ENCODE measurements at places on chromosomes 11 and 22. TPM values are rescaled to one million over a fixed set of nuclear protein-coding genes. Genes with fewer than 3 reads are reported as not detected.

DNA sequence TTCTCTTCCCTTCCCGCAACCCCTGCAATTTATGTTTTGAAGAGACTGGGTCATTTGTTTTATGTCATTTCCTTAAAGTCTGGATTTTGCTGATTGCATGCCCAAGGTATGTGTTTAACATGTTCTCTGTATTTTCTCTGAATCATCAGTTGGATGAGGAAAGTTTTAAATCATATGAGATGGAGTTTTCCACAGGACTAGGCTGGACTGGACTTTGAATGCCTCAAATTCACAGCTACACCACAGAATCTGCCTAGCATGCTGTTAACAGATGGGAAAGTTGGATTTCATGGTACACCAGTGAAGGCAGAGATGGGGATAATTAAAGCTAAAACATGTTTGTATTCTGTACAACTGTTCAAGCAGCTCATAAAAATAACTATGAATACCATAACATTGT lies 62.6 kb downstream of the CWC15 start:
- no peaks in the 10 kb centered on the region for H3K4me1 ChIP-seq
- no peak for DNase-seq
- H3K4me3 ChIP-seq = no peak overlapping the region

- no peak overlapping the region for H3K27ac ChIP-seq
- peaks cover 2% of the 10 kb centered on the region for H3K4me1 ChIP-seq
- no peak for DNase-seq
- no peaks in the 10 kb centered on the region for H3K36me3 ChIP-seq
These were observed 445.6 kb downstream of the NTM start for GRCh38 chr11:131816051-131816450.

The RNF26 gene
- 20.6 TPM for total RNA-seq

The IL18 gene
- total RNA-seq = not detected

GRCh38 chr11:102983486-102983885 lies 28.0 kb upstream of the MMP13 start:
- no peak for DNase-seq
- H3K4me1 ChIP-seq = no peaks in the 10 kb centered on the region
- no peak overlapping the region for H3K4me3 ChIP-seq
- H3K27me3 ChIP-seq = peaks cover 4% of the 10 kb centered on the region

The TP53I11 gene
- total RNA-seq = 420 TPM

GRCh38 chr22:25061605-25062376 lies 109.3 kb downstream of the KIAA1671 start:
- no peaks in the 10 kb centered on the region for H3K36me3 ChIP-seq
- peaks cover 5% of the 10 kb centered on the region for H3K4me1 ChIP-seq
- no peak overlapping the region for H3K4me3 ChIP-seq
- H3K27ac ChIP-seq = peak overlapping the region; percentile 78

- no peak overlapping the region for H3K4me3 ChIP-seq
- peaks cover 2% of the 10 kb centered on the region for H3K4me1 ChIP-seq
- no peak overlapping the region for H3K27ac ChIP-seq
- no peak for DNase-seq
These were observed 36.5 kb downstream of the CTSC start for GRCh38 chr11:88300888-88301487.

GRCh38 chr22:18950141-18950540 lies 14.0 kb upstream of the PRODH start:
- peaks cover 17% of the 10 kb centered on the region for H3K4me1 ChIP-seq
- H3K27ac ChIP-seq = no peak overlapping the region
- H3K27me3 ChIP-seq = peaks cover 4% of the 10 kb centered on the region
- no peak overlapping the region for H3K4me3 ChIP-seq
- no peaks in the 10 kb centered on the region for H3K36me3 ChIP-seq

The PARVG gene
- total RNA-seq = not detected

The B3GAT1 gene
- 240 TPM for total RNA-seq

GRCh38 chr11:14551380-14551779 lies 31.2 kb upstream of the PSMA1 start:
- no peaks in the 10 kb centered on the region for H3K27me3 ChIP-seq
- no peak for DNase-seq
- no peak overlapping the region for H3K4me3 ChIP-seq

DNA sequence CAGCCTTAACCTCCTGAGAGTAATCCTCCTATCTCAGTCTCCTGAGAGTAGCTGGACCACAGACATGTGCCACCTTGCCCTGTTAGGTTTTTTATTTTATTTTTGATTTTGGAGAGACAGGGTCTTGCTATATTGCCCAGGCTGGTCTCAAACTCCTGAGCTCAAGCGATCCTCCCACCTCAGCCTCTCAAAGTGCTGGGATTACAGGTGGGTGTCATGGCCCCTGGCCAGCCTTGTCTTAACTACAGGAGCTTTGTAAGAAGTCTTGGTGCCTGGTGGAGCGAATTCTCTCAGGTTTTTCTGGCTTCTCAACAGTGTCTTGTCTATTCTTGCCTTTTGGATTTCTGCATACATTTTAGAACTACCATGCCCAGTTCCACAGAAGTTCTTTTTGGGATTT lies 546.4 kb downstream of the TBC1D22A start:
- peaks cover 2% of the 10 kb centered on the region for H3K27me3 ChIP-seq
- H3K4me1 ChIP-seq = no peaks in the 10 kb centered on the region
- no peak overlapping the region for H3K4me3 ChIP-seq
- H3K36me3 ChIP-seq = peaks cover 5% of the 10 kb centered on the region

GRCh38 chr11:107478922-107479321 lies 21.3 kb upstream of the CWF19L2 start:
- no peak overlapping the region for H3K4me3 ChIP-seq
- no peaks in the 10 kb centered on the region for H3K4me1 ChIP-seq
- H3K27ac ChIP-seq = no peak overlapping the region
- no peaks in the 10 kb centered on the region for H3K27me3 ChIP-seq

DNA sequence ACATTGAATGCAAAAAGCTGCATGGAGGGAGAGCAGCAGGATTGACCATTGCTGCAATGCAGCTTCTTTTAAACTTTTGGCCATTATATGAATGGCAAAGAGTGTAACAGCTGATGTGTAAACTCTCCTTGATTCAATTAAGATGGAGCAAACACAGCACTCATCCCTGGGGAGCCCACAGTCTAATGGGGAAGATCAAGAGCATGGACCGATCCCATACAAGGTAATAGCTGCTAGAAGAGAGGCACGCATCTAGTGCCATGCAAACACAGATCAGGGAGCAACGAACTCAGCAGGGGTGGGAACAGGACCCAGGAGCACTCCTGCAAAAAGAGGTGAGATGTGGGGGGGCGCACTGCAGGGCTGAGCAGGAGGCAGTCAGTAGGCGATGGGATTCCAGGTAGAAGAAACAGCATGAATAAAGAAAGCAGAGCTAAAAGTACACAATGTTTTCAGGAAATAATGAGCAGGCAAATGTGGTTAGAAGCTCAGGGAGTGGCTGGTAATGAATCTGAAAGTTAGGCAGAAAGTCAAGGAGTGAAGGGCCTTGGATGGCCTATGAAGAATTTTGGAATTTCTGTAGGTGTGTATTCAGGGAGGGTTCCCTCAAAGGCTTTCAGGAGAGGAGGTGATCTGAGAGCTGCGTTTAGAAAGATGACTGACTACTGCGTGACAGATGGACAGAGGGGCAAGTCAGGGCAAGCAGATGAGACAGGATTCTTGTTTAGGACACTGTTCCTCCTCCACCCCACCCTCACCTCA lies 17.2 kb upstream of the BMAL1 start:
- H3K27me3 ChIP-seq = no peaks in the 10 kb centered on the region
- H3K4me1 ChIP-seq = peaks cover 8% of the 10 kb centered on the region
- H3K36me3 ChIP-seq = no peaks in the 10 kb centered on the region
- DNase-seq = no peak
- H3K4me3 ChIP-seq = peak overlapping the region; percentile 44
- no peak overlapping the region for H3K27ac ChIP-seq

DNA sequence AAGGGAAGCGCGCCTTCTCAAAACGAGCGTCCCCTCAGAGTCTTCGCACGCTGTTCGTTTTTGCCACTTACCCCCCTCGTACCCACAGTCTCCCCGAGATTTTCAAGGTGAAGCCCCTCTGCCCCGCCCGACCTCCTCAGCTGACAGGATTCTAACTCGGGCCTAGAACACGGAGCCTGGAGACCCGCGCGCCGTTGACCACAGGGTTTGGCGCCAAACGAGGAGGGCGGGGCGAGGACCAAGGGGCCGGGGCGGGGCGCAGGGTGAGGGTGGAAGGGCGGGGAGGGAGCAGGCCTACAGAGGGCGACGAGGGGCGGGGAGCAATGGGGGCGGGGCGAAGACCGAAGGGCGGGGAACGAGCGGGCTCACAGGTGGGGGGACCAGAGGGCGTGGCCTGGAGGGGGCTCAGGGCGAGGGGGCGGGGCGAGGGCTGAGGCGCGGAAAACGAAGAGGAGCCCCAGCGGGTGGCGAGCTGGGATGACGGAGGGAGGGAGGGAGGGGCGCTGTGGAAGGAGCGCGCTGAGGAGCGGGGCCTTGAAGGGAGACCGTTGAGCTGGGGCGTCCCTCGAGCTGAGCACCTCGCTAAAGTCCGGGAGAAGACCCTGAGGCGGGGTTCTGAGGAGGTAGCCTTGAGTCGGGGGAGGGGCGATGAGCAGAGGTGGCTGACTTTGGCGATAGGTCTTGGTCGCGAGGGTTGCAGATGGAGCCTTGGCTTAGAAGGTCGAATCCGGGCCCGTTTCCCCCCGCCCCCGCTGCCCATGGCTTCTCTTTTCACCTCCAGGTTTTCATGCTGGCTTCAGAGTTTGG lies at the start of gene DMC1:
Gene DMC1, minus strand, starts transcription at position 212 of the 807 bp plus-strand sequence. CDS start 1,927 bp downstream, outside the sequence.
- H3K36me3 ChIP-seq = no peaks in the 10 kb centered on the region
- DNase-seq = peak; percentile 97
- H3K4me3 ChIP-seq = peak within 1 kb of the TSS; percentile 83
- H3K27me3 ChIP-seq = no peaks in the 10 kb centered on the region
- peaks cover 9% of the 10 kb centered on the region for H3K4me1 ChIP-seq

GRCh38 chr22:27801616-27802345 lies at the start of gene MN1:
TSS of gene MN1 (minus strand) at chr22:27801756. CDS start at chr22:27800543, 1,213 bp downstream.
- peaks cover 17% of the 10 kb centered on the region for H3K27me3 ChIP-seq
- no peaks in the 10 kb centered on the region for H3K36me3 ChIP-seq
- H3K27ac ChIP-seq = no peak within 1 kb of the TSS

The ANO9 gene
- total RNA-seq = 1.8 TPM

GRCh38 chr11:119065369-119065768 lies 2.2 kb upstream of the VPS11 start:
- H3K27ac ChIP-seq = no peak overlapping the region
- peaks cover 3% of the 10 kb centered on the region for H3K4me1 ChIP-seq
- DNase-seq = no peak
- peaks cover 2% of the 10 kb centered on the region for H3K27me3 ChIP-seq

GRCh38 chr11:66189031-66189745 lies 79.3 kb upstream of the RAB1B start:
- DNase-seq = no peak
- H3K27me3 ChIP-seq = peaks cover 2% of the 10 kb centered on the region
- H3K27ac ChIP-seq = no peak overlapping the region
- no peak overlapping the region for H3K4me3 ChIP-seq

GRCh38 chr22:44337678-44338004 lies 24.9 kb upstream of the SHISAL1 start:
- peak; percentile 47 for DNase-seq
- no peak overlapping the region for H3K4me3 ChIP-seq
- H3K36me3 ChIP-seq = no peaks in the 10 kb centered on the region
- peaks cover 13% of the 10 kb centered on the region for H3K4me1 ChIP-seq
- H3K27me3 ChIP-seq = peaks cover 7% of the 10 kb centered on the region

DNA sequence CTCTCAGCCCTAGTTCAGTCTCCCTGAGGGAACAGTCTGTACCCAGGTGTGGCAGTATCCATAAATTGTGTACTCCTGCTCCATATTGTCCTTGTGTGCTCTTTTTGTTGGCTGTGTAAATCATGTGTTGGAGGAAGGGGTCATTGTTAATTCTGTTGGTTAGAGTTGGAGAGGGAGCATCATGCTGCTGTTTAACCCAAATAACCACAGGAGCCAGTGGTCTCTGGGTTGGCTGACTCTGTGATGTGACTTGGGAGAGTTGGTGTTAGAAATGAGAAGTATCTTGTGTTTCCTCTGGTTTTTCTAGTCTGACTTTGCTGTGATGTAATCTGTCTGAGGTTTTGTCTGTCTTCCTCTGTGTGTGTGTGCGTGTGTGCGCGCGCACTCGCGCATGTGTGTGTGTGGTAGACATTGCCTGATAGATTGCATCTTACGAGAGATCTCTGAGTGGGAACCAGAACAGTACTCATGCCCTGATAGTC lies 30.5 kb downstream of the CTNND1 start:
- H3K27ac ChIP-seq = peak overlapping the region; percentile 16
- H3K27me3 ChIP-seq = peaks cover 5% of the 10 kb centered on the region
- H3K4me1 ChIP-seq = peaks cover 24% of the 10 kb centered on the region
- DNase-seq = no peak

DNA sequence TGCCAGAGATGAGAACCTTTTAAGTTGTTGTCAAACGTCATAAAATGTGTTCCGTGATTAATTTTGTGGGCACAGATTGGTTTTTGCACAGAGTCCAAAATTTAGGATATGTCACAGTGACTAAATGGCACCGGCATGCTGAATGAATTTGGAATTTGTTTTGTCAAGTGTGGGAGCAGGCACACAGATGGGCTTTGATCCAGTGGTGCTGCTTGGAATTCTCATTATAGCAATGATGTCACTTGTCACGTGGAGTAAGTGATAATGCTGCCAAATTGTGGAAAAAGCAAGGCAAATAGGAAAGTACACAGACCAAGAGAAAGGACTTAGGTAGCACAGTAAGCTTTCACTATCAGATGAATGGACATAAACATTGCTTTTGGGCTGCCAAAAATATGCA lies 8.0 kb upstream of the LIN7C start:
- H3K36me3 ChIP-seq = no peaks in the 10 kb centered on the region
- DNase-seq = no peak
- no peaks in the 10 kb centered on the region for H3K4me1 ChIP-seq
- no peak overlapping the region for H3K27ac ChIP-seq
- H3K27me3 ChIP-seq = peaks cover 1% of the 10 kb centered on the region

Measured in glutamatergic neuron (in vitro differentiated cells).